DMS79 treated with DMSO at 0.1 percent for 48 hours (cell line): ENCODE measurements at places on chromosomes 11 and 22.

DNA sequence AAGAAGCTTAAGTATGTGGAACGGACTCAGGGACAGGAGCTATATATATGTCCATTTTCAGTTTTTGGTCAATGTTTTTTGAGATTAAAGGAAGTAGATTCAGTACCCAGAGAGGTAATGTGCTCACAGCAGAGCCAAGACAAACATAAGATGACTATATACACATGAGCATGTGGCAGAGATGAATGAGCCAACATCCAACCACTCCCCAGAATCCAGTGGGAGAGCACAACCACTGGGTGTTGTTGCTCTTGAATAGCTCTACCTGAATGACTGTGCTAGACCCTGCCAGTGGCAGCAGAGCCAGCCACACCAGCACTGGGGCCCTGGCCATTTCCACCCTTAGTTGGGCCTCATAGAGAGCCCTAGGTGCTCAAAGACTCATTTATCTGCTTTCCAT, 10.7 kb upstream of the SYTL2 start:
- DNase-seq = no peak

DNA sequence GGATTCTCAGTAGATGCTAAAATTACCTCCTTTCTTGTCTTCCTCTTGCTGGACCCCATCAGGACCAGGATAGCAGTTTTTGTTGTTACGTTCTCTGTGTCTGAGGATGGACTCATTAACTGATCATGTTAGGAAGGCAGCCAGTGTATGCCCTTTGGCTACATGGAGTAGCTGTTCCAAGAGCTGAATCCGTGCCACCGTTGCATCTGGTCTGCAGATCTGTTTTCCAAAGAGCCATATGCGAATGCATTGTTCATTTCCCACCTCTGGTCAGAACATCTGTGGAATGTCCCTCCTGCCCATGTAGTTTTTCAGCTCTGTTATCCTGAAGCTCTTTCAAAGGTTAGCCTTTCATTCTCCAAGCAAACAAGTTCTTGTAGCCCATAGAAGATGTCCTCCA, 188.4 kb downstream of the SPON1 start:
- no peak for DNase-seq

GRCh38 chr11:27041141-27041899, 705 bp downstream of the BBOX1 start:
- no peak for DNase-seq

- DNase-seq = no peak
These were observed 4.6 kb upstream of the CABP7 start for GRCh38 chr22:29715240-29715639.

GRCh38 chr11:41377709-41378394, 81.6 kb downstream of the LRRC4C start:
- DNase-seq = no peak

DNA sequence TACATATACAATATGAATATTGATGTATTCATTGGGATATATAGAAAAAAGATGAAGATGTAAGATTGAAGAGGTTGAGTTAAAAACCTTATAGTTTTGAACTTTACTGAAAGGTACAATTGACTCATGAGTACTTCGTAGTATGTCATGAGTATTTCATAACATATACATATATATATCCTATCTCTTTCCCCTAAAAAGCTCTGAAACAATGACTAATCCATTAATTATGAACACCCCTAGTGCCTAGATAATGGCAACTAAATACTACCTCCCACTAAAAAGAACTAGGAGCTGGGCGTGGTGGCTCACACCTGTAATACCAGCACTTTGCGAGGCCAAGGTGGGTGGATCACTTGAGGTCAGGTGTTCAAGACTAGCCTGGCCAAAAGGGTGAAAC, 31.5 kb downstream of the SLC35F2 start:
- no peak for DNase-seq

- peak; percentile 3 for DNase-seq
These were observed at the start of gene BCR for GRCh38 chr22:23180301-23180892. Gene BCR, plus strand, starts transcription at chr22:23180509. Its CDS starts 452 bp downstream, at chr22:23180961.

GRCh38 chr22:19066531-19067271, 55.5 kb downstream of the DGCR2 start:
- no peak for DNase-seq

- DNase-seq = no peak
These were observed 59.1 kb downstream of the ST3GAL4 start for GRCh38 chr11:126414615-126415014.

- no peak for DNase-seq
These were observed 30.2 kb downstream of the SLC5A1 start for GRCh38 chr22:32073262-32073661.

DNA sequence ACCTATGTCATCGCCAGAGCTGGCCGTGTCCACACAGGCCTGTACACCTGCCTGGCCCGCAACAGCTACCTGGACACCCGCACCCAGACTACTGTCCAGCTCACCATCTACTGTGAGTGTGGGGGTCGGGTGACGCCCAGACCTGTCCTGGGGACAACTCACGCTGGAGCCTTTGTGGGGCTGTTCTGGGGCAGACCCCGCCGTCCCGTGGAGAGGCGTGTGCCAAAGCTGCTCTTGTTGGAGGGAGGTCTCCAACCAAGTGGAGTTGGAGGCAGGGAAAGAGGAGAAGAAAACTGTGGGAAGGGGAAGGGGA, 4.3 kb downstream of the VSIG10L2 start:
- no peak for DNase-seq

DNA sequence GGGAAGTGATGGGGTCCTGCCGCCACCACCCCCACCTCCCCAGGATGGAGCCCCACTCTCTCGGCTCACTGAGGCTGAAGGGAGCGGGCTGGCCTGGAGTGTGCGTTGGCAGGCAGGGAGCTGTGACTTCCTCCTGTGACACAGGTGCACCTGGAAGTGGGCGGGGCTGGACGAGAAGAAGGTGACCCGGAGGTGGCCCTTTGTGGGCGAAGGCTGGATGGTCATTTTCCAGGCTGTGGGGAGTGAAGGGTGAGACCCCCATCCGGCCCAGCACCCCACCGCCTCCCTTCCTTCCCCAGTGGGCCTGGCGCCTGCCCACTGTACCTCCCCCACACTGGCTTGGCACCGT, 15.3 kb downstream of the IL17REL start:
- DNase-seq = no peak

DNA sequence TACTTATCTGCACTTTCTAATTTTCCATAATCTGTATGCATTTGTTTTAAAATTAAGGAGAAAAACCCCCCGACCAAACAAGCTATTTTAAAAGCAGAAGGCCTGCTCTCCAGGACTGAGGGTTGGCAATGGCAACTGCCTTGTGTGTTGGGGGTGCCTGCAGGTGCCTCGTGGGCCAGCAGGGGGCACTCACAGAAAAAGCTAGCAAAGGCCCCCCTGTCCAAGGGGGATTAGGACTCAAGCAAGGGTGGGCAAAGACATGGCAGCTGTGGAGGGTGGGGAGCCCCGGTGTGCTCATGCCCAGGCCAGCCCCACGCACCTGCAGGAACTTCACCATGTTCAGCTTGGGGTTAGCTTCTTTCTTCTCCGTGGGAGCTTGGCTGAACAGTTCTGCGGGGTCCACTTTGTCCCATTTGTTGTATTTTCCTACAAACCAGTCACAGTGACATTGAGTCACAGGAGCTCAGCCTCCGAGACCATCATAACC, 10.3 kb downstream of the TOP3B start:
- DNase-seq = no peak

DNA sequence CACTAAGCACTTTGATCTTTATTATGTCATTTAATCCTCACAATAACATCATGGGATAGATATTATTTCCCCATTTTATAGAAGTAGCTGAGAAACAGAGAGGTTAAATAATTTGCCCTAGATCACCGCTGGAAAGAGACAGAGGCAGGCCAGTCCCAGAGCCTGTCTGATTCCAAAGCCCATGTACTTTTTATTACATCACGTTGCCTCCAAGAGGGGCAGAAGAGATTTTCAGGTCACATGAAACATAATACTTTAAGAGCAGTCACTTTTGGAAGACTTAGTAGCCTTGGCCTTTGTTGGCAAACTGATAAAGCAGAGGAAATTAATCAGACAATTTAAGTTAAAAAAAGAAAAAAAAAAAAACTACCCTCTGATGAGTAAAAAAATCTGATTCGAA, 200.2 kb upstream of the ARHGAP20 start:
- no peak for DNase-seq

- DNase-seq = no peak
These were observed 326.7 kb upstream of the NCAM1 start for GRCh38 chr11:112634551-112634950.

GRCh38 chr11:93784935-93785360, 866 bp downstream of the MED17 start:
- DNase-seq = peak; percentile 64

DNA sequence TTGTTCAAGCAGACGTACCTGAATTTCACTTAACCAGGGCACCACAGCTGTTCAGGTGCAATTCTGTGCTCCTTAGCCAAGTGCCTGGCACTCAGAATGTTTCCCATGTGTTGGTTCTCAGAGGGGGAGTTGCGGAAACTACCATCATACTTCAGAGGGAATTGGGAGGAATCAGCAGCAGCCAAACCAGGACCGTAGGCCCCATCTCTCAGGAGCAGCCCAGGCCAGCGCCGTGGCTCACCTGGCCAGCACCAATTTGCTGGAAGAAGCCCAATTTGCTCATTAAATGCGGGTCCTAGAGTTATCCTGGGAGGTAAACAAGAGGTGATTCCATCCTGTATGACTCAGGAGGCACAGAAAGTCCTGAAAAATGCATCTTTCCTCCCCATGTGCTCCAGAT, 435.4 kb downstream of the BRD1 start:
- DNase-seq = no peak

- DNase-seq = no peak
These were observed 97.7 kb upstream of the PARVA start for GRCh38 chr11:12279672-12280108.

- DNase-seq = no peak
These were observed 351.3 kb downstream of the LARGE1 start for GRCh38 chr22:33569018-33569417.

GRCh38 chr22:43473441-43473840, 61.6 kb downstream of the MPPED1 start:
- no peak for DNase-seq

- no peak for DNase-seq
These were observed 91.6 kb upstream of the B3GAT1 start for GRCh38 chr11:134503596-134503995.

DNA sequence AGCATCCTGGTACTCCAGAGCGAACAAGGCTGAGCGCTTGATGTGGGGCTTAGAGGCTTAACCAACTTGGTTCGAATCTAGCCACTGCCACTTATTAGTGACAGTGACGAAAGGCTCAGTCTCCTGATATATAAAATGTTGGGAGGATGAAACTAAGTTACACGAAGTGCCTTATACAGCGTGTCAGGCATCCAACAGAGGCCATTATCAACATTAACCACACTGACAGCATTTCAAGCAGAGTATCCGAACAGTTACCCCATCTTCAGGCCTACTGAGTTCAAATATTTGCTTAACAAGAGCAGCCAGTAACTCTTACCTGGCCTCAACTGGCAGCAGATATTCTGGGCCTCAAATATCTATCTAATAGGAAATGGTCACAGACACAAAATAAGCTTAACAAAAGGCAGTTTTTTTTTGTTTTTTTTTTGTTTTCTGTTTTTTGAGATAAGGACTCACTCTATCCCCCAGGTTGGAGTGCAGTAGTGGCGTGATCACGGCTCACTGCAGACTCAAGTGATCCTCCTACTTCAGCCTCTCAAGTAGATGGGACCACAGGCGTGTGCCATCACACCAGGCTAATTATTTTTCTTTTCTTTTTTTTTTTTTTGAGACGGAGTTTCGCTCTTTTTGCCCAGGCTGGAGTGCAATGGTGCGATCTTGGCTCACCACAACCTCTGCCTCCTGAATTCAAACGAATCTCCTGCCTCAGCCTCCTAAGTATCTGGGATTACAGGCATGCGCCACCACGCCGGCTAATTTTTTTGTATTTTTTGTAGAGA, 2.9 kb downstream of the SERPIND1 start:
- peak; percentile 61 for DNase-seq

DNA sequence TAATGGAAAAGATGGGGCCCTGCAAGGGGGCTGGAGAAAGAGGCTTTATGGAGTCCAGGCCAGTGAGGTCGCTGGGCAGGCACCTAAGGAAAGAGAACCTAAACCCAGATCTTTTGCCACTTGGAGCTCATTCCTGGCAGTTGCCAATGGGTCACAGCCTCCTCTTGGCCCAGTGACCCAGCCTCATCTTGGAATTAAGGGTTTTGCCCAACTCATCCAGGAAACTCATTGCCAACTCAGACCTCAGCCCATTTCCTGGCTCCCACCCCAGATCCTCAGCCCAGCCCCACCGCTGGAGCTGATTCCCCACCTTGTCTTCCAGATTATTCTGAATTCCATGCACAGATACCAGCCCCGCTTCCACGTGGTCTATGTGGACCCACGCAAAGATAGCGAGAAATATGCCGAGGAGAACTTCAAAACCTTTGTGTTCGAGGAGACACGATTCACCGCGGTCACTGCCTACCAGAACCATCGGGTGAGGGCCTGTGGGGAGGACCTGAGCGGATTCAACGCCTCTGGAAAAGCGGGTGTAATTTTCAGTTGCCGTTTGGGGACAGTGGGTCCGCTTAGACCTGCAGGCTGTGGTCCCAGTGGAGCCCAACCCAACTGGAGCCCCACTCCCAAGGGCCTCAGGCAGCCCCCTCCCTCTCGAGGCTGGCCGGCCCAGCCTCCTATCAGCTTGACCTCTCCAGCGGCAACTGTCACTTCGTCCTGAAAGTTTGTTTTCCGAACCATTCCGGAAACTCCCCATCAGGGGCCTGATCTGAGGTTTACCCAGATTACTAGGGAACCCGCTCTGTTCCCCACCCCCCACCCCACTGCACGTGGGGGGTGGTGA, 4.3 kb downstream of the TBX1 start:
- DNase-seq = no peak

DNA sequence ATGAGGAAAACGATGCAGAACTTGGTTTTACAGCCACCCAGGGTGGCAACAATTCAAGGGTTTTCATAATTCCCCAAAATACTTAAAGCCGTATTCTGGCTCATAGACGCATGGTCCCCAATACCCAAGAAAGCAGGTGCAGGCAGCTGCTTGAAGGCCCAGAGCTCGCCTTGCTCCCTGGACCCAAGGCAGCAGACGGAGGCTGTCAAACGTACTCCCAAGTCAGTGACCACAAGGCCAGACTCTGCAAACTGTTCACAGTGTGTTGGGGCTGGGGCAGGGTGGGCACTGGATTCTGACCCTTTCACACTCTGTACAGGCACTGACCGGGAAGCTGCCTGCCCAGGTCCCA, 21.5 kb downstream of the TMEM184B start:
- DNase-seq = no peak

- DNase-seq = no peak
These were observed 788 bp downstream of the DRD4 start for GRCh38 chr11:637593-638521.

DNA sequence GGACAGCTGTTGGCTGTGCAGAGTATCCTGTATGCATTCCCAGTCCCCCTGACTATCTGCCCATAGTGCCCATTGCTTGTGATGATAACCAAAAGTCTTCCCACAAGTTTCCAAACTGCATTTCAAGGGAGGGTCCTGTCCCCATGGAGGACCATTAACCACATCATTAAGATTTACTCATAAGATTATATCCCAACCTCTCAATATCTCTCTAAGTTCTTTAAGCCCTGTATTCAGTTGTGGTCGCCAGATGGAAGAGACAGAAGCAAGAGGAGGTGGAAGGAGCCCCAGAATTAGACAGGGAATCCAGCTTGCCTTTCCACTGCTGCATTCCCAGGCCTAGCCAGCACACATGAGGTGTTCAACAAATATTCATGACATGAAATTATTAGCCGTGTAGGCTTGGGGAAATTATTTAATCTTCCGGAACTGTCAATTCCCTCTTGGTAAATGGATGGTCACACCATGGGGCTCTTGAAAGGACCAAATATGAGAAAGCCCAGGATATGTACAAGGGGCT, 42.6 kb upstream of the TIMP3 start:
- no peak for DNase-seq

GRCh38 chr11:285894-286220, 3.1 kb upstream of the PGGHG start:
- DNase-seq = no peak

GRCh38 chr11:35717520-35717919, 54.9 kb downstream of the TRIM44 start:
- no peak for DNase-seq
